ENCODE measurements at places on chromosomes 7 and 10. TPM values are rescaled to one million over a fixed set of nuclear protein-coding genes. Genes with fewer than 3 reads are reported as not detected.

CDNF gene
- total RNA-seq: 2.4 TPM

EN2 gene
- 3.2 TPM for total RNA-seq

PON3 gene
- 6.5 TPM for total RNA-seq

KIAA1549 gene
- total RNA-seq: 7.2 TPM

ZNF727 gene
- total RNA-seq: not detected

MBL2 gene
- total RNA-seq: not detected

SYNPO2L gene
- total RNA-seq: 0.34 TPM
